Cerebellar nuclear complex (tissue), 1 donor: ENCODE measurements at places on chromosomes 12 and 14.

DNA sequence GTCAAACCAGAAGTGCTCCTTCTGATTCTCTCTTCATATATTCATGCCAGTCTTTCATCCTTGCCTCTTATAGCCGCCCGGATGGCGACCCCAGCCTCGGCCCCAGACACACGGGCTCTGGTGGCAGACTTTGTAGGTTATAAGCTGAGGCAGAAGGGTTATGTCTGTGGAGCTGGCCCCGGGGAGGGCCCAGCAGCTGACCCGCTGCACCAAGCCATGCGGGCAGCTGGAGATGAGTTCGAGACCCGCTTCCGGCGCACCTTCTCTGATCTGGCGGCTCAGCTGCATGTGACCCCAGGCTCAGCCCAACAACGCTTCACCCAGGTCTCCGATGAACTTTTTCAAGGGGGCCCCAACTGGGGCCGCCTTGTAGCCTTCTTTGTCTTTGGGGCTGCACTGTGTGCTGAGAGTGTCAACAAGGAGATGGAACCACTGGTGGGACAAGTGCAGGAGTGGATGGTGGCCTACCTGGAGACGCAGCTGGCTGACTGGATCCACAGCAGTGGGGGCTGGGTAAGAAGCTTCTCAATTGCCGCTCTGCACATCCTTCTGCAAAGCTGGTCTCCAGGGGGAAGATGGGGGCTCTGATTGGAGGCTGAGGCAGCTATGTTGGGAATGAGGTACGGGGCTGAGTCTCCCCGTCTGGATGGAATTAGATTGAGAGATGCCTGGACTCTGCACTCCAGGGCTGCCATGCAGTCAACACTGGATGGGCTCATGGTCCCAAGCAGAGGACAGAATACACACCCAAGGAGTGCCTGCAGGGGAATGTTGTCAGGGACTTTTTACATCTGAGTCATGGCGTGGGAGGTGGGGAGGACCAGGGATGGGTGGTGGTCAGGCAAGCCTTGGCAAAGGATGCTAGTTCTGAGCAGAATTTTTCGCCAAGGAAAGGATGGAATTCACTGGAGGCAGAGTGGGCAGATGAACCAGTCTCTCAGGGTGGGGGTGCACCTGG is 1.3 kb downstream of the BCL2L2 start:
- DNase-seq, result no peak

- no peak for DNase-seq
These were observed 8.0 kb downstream of the ASPG start for GRCh38 chr14:104093366-104094055.

GRCh38 chr12:124949779-124950728 is 35.6 kb upstream of the UBC start:
- DNase-seq, result no peak

DNA sequence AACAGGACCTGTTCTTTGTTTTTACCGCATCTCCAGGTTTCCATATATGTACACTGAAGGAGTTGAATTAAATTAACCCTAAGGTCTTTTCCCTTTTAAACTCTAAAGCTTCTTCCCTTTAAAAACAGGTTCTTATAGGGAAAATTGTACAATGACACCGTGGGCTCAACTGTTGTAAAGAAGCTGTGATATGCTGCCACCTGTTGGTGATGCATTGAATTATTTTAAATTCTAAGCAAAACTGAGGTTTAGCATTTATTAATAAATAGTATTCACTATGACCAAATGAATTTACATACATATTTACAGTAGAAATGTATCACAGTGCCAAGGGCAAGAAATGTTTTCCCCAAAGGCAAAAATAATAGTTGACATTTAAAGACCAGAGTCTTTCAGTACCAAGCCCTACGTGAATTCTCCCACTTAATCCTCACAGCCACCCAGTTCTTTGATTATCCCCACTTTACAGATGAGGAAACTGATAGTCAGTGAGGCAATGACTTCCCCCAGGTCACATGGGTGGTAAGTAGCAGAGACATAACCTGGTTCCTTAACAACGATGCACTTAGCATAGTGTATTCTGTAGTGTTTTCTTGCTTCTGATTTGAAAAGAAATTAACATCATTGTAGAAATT is 35.7 kb upstream of the TMEM263 start:
- DNase-seq, result no peak

DNA sequence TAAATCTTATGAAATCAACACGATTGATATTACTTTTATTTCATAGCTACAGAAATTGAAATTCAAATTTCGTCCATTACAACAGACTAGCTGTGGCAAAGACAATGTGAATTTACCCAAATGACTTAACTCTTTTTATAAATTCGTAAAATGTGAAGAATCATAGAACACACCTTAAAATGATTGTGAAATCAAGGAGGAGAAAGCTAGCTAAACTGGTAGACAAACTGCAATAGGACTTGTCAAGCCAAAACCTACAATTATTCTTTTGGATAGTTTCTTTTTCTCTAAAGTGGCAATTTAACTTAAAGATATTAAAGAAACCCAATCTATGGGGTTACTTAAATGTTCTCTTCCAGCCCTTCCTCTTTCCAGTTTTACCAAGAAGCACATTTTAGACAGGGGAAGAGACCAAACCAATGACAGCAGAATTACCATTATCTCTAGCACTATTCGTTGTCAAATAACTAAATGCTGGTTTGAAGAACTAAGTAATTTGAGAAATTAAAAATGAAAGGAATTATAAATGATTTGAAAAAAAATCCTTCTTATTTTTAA is 807 bp upstream of the SLC16A7 start:
- no peak for DNase-seq

DNA sequence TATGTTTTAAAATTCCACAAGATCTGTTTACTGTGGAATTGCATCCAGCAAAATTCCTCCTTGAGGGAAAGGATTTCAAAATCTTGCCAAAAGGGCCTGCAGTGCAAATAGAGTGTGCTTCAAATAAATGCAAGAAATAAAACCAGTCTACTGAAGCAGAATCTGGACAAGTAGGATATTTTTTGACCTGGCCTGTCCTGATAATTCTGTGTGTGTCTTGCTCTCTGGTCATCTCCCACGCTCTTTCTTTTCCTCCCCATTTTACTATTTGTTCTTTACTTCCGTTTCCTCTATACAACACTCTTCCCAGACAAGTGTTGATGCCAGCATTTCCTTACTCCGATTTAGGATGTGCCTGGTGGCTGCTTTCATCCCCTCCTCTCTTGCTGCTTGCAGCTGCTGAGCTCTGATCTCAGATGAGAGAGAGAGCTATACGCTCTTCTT is 115.9 kb downstream of the GPR135 start:
- DNase-seq, result no peak

DNA sequence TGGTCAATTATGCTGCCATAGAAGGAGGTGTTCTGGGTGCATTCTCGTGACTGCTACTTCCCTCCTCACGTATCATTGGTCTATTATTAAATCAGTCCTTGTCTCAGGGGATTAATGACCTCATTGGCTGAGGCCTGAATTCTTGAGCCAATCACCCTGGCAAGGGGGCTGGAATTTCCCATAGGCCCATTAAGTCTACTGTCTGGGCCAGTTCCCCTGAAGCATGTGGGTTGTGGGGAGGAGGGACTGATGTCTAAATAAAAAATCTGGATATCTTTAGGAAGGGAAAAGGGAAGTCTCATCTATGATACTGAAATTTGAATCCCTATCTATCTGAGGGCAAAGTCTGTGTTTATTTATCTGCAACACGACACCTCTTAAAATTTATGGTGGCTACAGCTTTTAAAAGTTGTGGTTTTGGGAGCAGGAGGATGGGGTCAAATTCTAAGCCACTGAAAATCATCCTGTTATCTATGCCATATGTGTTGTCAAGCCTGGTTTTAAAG is 71.9 kb downstream of the DYRK2 start:
- no peak for DNase-seq

DNA sequence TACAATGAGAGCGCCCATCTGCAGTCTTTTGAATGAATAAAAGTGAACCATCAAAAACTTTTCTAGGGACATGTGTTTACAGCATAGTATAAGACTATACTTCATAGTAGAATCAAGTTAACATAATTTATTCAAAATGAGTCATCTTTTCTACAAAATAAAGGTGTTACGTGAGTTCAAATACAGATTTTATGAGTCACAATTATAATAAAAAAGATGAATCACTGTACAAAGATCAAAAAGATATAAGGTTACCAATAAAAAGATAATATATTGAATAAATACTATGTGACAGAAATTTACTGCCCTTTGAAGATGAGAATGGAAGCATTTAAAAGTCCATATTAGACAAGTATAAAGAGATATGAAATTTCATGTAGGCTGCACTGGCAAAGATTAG is 2.8 kb downstream of the MBIP start:
- no peak for DNase-seq

GRCh38 chr12:64730588-64730969 is 28.6 kb downstream of the GNS start:
- DNase-seq, result no peak

DNA sequence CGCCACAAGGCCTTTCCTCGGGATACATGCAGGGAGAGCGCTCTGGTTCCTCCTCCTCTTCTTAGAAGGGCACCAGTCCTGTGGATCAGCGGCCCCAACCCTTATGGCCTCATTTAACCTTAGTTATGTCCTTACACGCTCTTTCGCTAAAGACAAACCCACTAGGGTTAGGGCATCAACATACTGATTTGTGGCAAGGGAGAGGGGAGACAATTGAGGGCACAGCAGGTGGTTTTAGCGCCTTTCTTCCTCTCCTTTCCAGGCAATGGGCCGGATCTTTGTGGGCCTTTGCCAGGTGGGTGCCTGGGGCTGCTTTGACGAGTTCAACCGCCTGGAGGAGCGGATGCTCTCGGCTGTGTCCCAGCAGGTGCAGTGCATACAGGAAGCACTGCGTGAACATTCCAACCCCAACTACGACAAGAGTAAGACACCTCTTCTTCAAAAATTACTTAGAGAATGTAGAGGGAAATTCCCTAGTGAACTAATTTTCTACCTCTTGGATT is 43.6 kb downstream of the DYNC1H1 start:
- DNase-seq, result no peak

GRCh38 chr12:75553398-75553797 is 42.0 kb upstream of the KRR1 start:
- DNase-seq, result no peak

DNA sequence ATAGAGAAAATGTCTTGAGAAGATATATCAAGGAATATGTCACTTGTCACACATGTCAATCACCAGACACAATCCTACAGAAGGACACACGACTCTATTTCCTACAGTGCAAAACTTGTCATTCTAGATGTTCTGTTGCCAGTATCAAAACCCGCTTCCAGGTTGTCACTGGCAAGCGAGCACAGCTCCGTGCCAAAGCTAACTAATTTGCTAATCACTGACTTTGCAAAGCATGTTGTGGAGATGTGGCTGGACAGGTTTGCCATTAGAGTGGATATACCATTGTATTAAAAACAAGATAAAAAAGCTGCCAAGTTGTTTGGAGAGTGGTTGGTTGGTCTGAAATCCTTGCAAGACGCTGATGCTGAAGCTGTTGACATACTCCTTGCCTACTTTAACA is 7.9 kb upstream of the SGPP1 start:
- DNase-seq, result no peak

DNA sequence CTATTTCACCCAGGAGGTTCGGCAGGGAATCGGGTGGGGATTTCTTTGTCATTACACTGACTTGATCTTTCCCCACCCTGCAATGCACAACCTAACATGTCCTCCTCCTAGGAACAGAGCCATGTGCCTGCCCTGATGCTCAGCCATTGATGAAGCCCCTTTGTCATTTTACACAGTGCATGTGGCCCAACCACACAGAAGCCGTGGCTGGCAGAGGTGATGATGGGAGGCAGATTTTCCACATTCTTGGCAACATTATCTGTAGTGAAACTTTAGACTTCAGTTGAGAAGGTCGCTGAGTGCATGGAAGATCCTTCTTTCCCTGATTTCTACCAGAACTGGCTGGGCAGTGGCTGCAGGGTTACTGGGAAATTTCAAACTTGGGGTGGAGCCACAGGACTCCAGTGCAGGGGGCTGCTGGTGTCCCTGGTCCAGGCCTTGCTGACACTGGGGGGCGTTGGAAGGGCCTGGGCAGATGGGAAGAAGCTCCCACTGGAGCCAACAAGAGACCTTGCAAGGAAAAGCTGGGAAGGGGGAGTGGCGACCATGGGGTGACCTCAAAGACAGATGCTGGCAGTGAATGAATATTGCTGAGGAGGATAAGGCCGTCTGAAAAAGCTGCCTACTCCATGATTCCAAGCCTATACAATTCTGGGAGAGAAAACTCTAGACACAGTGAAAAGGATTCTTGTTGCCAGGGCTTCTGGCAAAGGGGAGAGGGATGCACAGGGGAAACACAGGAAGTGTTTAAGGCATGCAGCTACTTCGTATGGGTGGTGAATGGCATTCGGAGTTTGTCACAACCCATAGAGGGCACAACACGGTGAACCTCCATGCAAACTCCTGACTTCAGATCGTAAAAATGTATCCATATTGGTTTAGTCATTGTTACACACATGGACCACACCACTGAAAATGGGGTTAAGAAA is 41.8 kb upstream of the P2RX7 start:
- no peak for DNase-seq

GRCh38 chr14:23816371-23816770 is 137.2 kb upstream of the DHRS4 start:
- DNase-seq, result no peak

GRCh38 chr12:32609966-32610365 is 69.1 kb upstream of the DNM1L start:
- DNase-seq, result no peak
